ENCODE measurements at places on chromosomes 4 and X.

- no peak for DNase-seq
Observed at GRCh38 chrX:19040373-19040772, 56.5 kb upstream of the PHKA2 start.

- DNase-seq: no peak
Observed at GRCh38 chr4:85600501-85600900, 125.6 kb downstream of the ARHGAP24 start.

DNA sequence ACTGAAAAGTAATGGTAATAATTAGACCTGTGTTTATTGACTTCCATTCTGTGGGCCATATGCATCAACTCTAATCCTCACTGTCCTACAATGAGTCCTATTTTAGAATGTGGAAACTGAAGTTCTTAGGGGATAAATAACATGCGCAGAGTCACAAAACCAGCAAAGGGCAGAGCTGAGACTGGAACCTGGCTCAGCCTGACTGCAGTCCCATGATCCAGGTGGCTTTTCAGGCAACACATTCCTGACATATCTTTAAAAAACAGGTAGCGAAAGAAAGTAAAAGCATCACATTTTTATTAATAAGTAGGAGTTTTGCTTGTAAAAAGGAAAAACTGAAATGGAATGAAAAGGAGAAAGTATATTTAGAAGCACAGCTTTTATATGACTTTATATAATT lies 34.7 kb upstream of the PRSS48 start:
- DNase-seq: no peak

DNA sequence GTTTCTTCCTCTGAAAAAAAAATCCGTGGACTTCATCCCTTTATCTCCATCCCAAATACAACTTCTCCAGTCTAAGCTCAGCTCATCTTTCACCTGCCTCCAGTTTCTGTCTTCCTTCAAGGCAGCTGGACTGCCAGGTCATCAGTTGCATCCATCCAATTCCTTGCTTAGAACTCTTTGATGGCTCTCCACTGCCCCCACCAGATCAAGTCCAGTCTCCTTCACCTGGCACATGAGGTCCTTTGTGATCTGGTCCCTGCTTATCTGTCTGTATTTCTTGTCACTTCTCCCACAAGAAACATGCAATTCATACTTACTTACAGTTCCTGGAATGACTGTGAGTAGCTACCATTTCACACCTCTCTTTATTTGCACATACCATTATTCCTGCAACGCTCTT lies 33.8 kb downstream of the OTUD6A start:
- no peak for DNase-seq

DNA sequence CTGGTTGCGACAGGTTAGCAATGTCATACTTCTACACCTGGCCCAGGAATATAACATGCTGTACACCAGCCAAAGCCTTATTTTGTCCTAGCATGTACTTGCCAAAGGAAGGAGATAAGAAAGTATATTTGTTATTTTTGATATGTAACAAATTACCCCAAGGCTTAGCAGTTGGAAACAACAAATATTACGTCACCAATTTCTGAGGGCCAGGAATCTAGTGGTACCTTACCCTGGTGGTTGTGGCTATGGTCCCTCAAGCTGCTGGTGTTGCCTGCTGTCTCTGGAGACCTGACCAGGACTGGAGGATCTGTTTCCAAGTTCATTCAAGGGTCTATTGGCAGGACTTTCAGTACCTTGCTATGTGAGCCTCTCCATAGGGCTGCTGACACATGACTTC lies 135.5 kb upstream of the BANK1 start:
- DNase-seq: no peak

DNA sequence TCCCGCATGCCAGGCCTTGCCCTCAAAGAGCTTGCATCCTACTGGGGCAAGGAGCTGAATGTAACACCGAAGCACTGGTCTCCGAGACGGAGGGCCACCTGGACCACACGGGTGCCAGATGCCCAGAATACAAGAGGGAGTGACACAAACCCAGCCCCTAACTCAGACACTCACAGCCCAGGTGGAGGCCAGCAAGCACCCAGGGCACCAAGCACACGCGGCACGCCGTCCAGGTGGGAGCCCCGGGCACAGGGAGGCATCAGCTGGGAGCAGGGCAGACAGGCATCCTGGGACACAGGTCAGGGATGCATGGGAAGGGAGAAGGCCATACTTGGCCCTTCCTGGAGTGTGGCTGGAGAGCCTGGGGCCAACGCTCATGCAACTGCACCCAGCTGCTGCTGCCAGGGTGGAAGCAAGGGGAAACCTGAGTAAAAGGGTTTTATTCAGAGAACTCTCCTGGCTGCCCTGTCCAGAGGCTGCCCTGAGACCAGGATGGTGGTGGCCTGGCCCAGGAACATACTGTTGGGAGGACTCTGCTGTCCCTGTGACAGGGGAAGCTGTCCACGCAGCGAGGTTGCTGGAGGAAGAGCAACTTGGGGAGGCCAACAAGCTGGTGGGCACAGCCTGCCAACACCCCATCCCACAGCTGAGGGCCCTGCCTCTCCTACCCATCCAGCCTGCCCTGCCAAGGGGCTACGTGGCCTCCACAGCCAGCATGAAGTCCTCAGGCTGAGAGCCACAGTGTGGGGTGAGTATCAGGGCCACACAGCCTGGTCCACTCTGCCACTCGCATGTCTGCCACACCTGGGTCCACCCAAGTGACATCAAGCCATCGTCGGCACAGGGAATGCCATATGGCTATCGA lies 22.2 kb upstream of the PPP2R2C start:
- DNase-seq: no peak

DNA sequence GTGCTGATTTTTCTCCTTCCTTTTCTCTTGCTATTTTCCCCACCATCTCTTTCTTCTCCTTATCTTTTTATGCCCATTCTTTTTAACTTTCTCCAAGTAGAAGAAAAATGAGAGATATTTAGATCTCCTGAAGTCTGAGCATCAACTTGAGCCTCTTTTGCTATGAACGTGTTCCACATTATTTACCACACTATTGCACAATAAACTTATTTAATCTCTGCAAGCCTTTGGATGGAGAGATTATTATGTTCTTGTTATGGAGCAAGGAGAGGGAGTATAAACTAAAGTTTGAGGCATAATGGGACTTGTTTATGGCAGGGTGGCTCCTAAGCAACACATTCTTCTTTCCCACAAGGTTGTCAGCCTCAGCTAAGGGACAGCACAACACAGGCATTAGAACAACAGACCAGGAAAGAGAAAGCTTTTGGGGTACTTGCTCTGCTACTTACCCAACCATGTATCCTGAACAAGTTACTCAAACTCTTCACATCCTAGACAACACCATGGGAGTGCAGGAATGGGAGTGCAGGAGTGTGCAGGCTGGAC lies 365.5 kb upstream of the BOD1L1 start:
- DNase-seq: no peak

GRCh38 chrX:119288890-119289393 lies 52.9 kb downstream of the PGRMC1 start:
- DNase-seq: no peak

- DNase-seq: peak; percentile 36
Observed at GRCh38 chr4:184745831-184746795, 12.2 kb upstream of the CENPU start.

DNA sequence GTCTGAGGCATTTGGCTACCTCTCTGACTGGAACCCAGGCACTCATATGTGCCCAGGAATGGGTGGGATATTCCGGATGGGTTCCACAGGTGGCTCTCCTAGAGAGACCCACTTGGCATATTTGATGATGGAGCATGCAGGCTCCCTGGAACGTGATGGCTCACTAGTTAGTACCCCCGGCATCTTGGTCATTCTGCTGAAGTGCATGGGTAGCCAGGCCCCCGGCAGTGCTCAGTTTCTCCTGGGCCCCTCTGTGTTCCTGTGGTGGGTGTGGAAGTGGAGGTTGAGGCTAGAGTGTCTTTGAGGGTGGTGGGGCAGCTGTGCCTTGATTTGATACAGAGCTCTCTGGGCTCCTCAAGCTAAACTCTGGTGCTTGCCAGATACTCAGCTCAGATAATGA lies 29.4 kb downstream of the NBDY start:
- no peak for DNase-seq

- DNase-seq: no peak
Observed at GRCh38 chr4:48372272-48372671, 30.9 kb downstream of the SLAIN2 start.

DNA sequence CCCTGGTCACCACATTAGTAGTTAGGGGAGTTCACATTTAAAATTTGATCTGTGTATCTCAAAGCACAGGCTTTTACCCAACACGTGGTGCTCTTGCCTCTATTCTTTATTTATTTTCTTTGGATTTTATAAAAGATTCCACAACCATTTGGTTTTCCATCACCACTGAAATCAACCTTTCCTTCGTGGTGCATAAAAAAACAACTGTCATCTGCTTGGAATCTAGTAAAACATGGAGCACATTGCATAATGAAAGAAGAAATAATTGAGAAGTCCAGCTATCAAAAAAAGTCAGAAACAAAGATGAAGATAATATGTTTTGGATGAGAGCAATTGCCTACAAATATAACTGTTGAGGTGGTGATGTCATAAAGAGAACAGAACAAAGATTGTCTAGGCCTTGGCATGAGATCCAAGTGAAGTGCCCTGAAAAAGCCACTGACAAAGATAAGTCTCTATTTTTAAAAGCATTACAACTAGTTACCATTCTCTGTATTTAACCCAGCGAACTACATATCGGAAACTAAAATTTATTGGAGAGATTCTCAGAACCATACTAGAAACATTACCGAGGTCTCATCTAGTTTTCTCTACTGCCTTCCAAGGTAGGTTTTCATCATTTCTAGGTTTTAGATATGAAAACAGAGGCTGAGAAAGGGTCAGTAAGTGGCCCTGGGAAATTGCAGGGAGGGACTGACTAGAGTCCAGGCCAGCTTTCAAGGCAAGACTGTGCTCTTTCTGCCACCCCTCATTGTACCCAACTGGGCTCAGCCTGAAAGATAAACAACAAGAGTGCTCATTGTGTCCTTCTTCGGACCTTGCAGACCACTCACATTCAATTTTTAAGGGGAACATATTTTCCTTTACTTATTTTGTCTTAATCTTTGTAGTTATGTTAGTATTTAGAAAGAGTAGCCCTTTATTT lies 127.3 kb downstream of the MAD2L1 start:
- no peak for DNase-seq

DNA sequence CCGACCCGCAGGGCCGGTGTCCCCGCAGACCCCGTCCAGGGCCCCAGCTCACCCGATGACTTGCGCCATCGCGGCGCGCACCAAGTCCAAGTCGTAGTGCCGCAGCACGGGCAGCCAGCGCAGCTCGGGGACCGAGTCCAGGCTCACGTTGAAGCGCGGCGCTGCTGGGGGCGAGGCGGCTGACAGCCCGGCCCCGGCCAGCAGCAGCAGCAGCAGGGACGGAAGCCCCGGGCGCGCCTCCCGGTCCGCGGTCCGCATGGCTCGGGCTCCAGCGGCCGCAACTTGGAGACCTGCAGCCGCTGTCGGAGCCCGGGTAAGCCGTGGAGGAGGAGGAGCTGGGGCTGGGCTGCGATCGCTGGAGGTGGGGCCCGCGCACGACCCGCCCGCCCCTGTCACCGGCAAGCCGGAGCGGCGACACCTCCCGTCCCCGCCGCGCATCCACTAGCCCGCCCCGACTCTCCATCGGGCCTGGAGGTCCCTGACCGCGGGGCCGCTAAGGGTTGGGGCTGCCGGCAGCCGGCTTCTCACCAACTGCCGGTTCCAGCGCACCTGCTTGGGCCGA lies at the start of gene NAAA:
Gene NAAA (minus strand): TSS at position 322 of the 562 bp plus-strand sequence. CDS start 64 bp downstream, at position 258.
- peak; percentile 55 for DNase-seq

GRCh38 chr4:164304101-164304639 lies 449.8 kb upstream of the SMIM31 start:
- DNase-seq: no peak

DNA sequence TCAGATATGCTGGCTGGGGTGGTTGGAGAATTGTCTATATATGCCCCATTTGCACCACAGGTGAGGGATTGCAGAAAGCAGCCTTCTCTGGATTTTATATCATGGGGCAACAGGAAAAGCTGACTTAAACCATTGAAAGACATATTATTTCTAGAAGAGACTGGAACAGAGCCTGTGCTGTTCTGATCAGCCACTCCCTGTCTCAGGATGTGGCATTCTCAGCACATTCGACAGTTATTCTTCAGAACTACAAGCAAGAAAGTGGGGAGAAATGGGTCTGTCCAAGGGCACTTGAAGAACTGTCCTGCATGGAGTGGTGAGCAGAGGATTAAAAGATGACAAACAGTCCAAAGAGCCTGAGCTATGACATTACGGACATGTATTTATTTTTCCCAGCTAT lies 67.8 kb upstream of the EPHA5 start:
- no peak for DNase-seq

- DNase-seq: no peak
Observed at GRCh38 chr4:136392576-136392975, 1139.7 kb downstream of the PCDH18 start.

GRCh38 chr4:102505708-102506107 lies 4.5 kb downstream of the NFKB1 start:
- DNase-seq: no peak

DNA sequence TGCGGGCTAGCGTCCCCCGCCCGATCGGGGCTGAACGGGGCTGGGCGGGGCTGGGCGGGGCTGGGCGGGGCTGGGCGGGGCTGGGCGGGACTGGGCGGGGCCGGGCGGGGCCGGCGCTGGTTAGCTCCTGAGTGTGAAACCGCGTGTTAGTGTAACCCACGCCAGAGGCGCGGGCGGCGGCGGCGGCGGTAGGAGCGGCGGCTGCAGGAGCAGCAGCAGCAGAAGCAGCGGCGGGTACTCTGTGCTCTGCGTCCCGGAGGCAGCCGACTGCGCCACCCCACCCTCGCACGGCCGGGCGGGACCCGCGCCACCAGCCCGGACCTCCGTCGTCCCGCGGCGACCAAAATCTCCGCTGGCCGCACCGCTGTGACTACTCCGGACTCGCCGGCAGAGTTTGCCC lies 128.1 kb downstream of the LAS1L start:
- DNase-seq: no peak

GRCh38 chrX:154000051-154000450 lies 19.7 kb downstream of the IRAK1 start:
- no peak for DNase-seq

- DNase-seq: no peak
Observed at GRCh38 chr4:89599026-89599425, 237.9 kb downstream of the SNCA start.

DNA sequence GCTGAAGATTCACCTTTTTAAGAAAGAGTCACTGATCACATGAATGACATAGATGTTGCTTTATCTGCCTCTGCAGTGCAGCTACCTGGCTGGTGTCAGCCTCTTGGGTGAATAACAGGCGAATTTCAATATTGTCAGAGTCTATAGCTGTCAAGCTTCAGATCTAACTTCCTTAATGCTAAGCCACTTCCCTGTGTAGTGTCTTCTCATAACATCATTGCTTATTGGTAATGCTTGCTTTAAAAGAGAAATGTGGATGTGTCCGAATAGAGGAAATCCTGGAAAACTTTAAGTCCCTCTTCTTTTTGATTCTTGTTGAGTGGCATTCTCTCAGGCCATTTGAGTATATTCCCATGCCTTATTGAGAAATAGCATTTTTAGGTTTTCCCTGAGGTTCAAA lies 7.3 kb upstream of the IGFBP7 start:
- no peak for DNase-seq
